ENCODE measurements at places on chromosomes 5 and 9. TPM values are rescaled to one million over a fixed set of nuclear protein-coding genes. Genes with fewer than 3 reads are reported as not detected.

IFNA8 gene
- not detected for total RNA-seq

CYLC2 gene
- total RNA-seq, result not detected

FOXD4L4 gene
- total RNA-seq, result 1.2 TPM

ACTBL2 gene
- 0.10 TPM for total RNA-seq

BRD3OS gene
- 15.2 TPM for total RNA-seq

DNA sequence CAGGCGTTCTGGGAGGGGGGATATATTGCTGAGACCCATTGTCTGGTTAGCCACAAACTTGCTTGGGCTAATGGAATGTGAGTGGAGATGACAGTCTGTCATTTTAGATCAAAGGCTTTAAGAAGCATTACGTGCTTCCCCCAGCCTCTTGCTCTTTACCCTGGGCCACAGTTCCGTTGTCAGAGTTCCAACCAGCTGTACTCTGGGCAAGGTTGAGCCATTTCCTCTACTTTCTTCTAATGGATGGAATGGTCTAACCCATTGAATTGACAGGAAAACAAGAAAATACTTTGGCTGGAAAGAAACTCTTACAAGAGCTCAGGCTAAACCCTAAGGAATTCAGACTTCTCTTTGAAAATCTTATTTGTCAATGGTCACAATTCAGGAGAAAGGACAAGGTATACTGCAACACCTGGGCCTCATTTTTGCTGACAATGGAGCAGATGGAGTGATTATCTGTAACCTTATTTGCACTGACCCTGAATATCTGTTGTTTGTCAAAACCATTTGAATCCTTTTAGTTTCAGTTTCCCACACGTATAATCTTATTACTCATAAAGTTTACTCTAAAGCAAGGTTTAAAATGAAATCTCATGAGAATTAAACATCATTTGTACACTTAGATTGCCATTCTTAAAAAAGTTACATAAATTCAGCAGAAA is 231.4 kb downstream of the PDE4D start:
- H3K36me3 ChIP-seq, result peaks cover 7% of the 10 kb centered on the region
- H3K27ac ChIP-seq, result peak overlapping the region; percentile 74
- H3K4me3 ChIP-seq, result peak overlapping the region; percentile 49
- H3K4me1 ChIP-seq, result peaks cover 22% of the 10 kb centered on the region

DNA sequence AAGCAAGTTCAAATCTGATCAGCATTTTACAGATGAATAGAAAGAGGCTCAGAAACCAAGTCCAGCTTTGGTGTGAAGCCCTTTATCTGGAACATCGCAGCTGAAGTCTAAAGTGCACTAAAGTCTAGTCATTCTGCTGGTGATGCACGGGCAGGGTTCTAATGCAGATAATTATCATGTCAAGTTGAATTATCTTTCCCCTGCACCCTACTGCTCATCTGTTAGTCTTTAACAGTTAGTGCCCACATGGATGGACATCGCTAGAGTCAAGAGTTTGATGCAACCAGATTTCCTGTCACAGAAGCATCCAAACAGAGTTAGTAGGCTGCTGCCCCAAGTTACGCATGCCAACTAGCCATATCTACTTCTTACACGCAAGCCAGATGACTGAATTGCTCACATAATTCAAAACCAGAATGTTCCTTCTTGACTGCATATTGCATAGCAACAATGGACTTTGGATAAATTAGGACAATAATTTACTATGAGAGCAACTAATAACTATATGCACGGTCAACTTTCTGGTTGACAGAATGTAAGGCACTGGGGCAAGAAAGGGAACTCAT is 1.6 kb upstream of the TOMM5 start:
- peak overlapping the region; percentile 64 for H3K4me3 ChIP-seq
- H3K4me1 ChIP-seq, result peaks cover 16% of the 10 kb centered on the region
- H3K36me3 ChIP-seq, result no peaks in the 10 kb centered on the region
- no peak for DNase-seq
- H3K27ac ChIP-seq, result no peak overlapping the region
- H3K27me3 ChIP-seq, result no peaks in the 10 kb centered on the region

DNA sequence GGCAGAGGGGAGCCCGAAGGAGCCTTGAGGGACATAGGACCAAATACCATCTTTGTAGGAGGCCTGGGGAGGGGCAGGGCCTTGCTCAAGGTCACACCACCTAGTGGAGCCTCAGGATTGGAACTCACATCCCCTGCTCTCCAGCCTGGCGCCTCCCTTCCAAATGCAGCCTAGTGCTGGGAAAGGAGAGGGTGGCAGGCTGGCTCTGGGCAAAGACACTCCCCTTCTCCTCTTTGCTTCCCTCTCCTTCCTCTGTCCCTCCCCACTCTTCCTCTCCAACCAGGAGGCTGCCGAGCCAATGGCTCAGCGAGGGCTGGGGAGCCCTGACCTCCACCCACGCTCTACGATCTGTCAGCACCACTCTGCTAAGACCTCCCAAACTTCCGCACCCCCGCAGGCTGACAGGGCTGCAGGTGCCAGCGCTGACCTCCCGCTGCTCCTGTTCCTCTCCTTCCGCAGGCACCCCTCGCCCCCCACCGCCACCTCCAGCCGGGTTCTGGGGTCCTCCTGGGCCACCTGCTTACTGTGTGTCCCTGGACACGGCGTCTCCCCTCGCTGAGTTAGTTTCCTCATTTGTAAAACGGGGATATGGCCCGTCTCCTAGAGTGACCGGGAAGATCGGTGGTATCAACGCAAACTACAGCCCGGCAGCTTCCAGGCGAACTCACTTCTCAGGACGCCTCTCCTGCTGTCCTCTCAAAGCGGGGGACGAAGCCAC is 52.9 kb downstream of the C9orf50 start:
- H3K36me3 ChIP-seq, result no peaks in the 10 kb centered on the region
- no peak overlapping the region for H3K27ac ChIP-seq
- H3K4me3 ChIP-seq, result peak overlapping the region; percentile 35
- DNase-seq, result peak; percentile 81
- no peaks in the 10 kb centered on the region for H3K27me3 ChIP-seq
- H3K4me1 ChIP-seq, result peaks cover 25% of the 10 kb centered on the region

GRCh38 chr9:107620801-107621200 is 131.2 kb upstream of the KLF4 start:
- no peaks in the 10 kb centered on the region for H3K4me1 ChIP-seq
- no peak for DNase-seq
- no peaks in the 10 kb centered on the region for H3K36me3 ChIP-seq
- no peak overlapping the region for H3K27ac ChIP-seq

DNA sequence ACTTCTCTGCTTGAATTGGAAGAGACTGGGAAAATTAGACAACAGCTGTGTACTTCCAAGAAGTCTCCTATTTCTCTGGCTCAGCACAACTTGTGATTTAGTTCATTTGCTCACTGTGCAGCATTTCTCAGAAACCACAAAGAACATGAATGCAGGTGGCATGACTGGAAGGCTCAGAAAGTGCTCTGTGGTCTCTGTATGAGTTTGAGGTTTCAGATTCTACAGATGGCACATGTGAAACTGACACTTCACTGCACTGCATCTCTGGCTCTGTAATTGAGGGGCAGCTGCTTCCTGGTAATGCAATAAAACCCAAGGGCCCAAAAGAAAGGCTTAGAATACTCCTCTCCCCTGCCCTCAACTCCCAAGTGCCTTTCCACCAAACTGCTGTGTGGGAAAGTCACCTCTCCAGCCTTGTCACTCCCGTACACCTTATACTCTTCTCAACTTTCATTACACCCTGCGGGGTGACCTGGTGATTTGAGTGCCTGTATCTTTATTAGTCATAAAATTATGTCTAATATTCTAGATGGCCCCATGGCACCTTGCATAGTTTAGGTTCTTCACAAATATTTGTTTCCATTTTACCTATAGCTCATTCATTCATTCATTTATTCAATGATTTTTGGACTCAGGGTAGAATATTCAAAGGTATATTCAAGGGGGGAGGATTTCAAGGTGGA is 82.5 kb downstream of the ESM1 start:
- H3K4me1 ChIP-seq, result no peaks in the 10 kb centered on the region
- H3K36me3 ChIP-seq, result no peaks in the 10 kb centered on the region
- no peak for DNase-seq
- peaks cover 35% of the 10 kb centered on the region for H3K27me3 ChIP-seq

DNA sequence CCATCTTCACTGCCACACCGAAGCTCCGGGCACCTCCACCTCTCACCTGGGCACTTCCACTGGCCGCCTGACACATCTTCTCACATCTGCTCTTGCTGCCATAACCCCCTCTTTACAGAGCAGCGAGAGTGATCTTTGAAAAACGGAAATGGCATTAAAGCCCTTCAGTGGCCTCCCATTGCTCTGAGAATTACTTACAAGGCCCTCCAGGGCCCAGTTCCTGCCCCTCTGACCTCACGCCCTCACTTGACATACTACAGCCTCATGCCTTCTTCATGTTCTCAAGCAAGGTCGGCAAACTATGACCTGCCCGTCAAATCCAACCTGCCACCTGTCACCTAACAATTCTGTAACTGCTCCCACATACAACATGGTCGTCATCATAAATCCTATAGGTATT is 187.3 kb downstream of the NR3C1 start:
- peak overlapping the region; percentile 75 for H3K27ac ChIP-seq
- DNase-seq, result no peak
- no peaks in the 10 kb centered on the region for H3K27me3 ChIP-seq
- H3K4me1 ChIP-seq, result peaks cover 34% of the 10 kb centered on the region

GRCh38 chr5:53482717-53483638 is 2.5 kb downstream of the FST start:
- no peaks in the 10 kb centered on the region for H3K27me3 ChIP-seq
- DNase-seq, result no peak
- H3K4me3 ChIP-seq, result peak overlapping the region; percentile 79
- no peaks in the 10 kb centered on the region for H3K36me3 ChIP-seq

GRCh38 chr9:34898846-34899245 is 59.2 kb upstream of the PHF24 start:
- H3K4me1 ChIP-seq, result no peaks in the 10 kb centered on the region
- no peak overlapping the region for H3K27ac ChIP-seq
- H3K27me3 ChIP-seq, result peaks cover 82% of the 10 kb centered on the region
- no peak overlapping the region for H3K4me3 ChIP-seq
- H3K36me3 ChIP-seq, result no peaks in the 10 kb centered on the region

DNA sequence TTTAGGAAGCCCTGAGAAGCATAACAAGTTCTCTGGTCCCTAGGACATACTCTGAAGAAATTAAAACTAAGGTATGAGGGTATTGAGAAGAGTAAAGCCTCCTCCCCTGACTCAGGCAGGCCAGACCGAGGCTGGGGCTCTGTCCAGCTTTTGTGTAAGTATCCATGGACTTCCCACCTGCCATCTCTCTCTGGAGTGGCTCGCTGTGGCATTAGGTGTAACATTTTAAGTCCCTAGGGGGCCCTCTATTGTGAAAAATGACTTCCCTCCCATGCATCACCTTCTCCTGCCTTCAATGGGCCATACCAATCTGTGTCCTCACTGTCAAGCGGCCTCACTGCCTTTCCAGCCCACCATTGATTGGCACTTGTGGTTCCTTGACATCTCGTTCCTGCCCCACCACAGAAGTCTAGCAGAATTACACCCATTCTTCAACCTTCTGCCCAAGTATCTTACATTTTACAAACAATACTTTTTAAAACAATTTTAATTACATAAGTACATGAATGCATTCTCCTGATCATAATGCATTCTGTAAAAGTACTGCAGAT is 205.5 kb downstream of the SLIT3 start:
- no peaks in the 10 kb centered on the region for H3K36me3 ChIP-seq
- H3K27ac ChIP-seq, result peak overlapping the region; percentile 70
- H3K4me3 ChIP-seq, result peak overlapping the region; percentile 0
- H3K4me1 ChIP-seq, result peaks cover 6% of the 10 kb centered on the region
- H3K27me3 ChIP-seq, result no peaks in the 10 kb centered on the region

GRCh38 chr5:135264451-135265440 is 134.3 kb downstream of the MACROH2A1 start:
- H3K4me1 ChIP-seq, result no peaks in the 10 kb centered on the region
- H3K27me3 ChIP-seq, result no peaks in the 10 kb centered on the region
- no peak for DNase-seq
- no peaks in the 10 kb centered on the region for H3K36me3 ChIP-seq

DNA sequence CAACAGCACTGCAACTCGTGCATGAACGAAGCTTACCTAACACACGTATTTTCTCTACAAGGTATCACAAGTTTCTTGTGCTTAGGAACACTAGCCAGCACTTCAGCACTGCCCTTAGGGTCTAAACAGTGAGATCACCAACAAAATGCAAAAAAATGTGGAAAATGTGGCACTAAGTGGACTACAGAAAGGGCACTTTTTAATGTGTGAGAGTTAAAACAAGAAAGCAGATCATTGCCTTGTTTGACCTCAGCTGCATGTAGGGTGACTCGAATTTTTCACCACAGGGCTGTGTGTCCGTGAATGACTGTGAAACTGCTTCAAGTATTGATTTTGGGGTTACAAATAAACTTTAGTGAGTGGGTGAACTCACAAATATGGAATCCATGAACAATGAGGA is 90.5 kb downstream of the MARCHF3 start:
- no peaks in the 10 kb centered on the region for H3K36me3 ChIP-seq
- DNase-seq, result no peak
- peaks cover 19% of the 10 kb centered on the region for H3K4me1 ChIP-seq
- no peak overlapping the region for H3K4me3 ChIP-seq

- H3K27ac ChIP-seq, result no peak overlapping the region
- H3K27me3 ChIP-seq, result no peaks in the 10 kb centered on the region
- DNase-seq, result no peak
- peaks cover 23% of the 10 kb centered on the region for H3K4me1 ChIP-seq
- no peak overlapping the region for H3K4me3 ChIP-seq
Observed at GRCh38 chr9:79020276-79020675, 551.5 kb upstream of the TLE4 start.

GRCh38 chr5:1787472-1788047 is 12.1 kb downstream of the MRPL36 start:
- H3K4me1 ChIP-seq, result peaks cover 6% of the 10 kb centered on the region
- DNase-seq, result no peak
- H3K36me3 ChIP-seq, result no peaks in the 10 kb centered on the region
- no peaks in the 10 kb centered on the region for H3K27me3 ChIP-seq
- no peak overlapping the region for H3K4me3 ChIP-seq
- H3K27ac ChIP-seq, result no peak overlapping the region

GRCh38 chr5:33258553-33258952 is 182.2 kb upstream of the TARS1 start:
- peaks cover 20% of the 10 kb centered on the region for H3K4me1 ChIP-seq
- no peak for DNase-seq
- H3K27ac ChIP-seq, result peak overlapping the region; percentile 2
